ENCODE measurements at places on chromosomes 6 and 20.
A peak's percentile ranks its signal among the peaks of the same experiment; 100 is the strongest.

- H3K27ac ChIP-seq: no peak overlapping the region
- H3K4me1 ChIP-seq: peaks cover 2% of the 10 kb centered on the region
- H3K36me3 ChIP-seq: no peaks in the 10 kb centered on the region
- no peak for DNase-seq
- no peaks in the 10 kb centered on the region for H3K27me3 ChIP-seq
- no peak overlapping the region for H3K4me3 ChIP-seq
Measured at GRCh38 chr20:22368235-22368634, 216.1 kb downstream of the FOXA2 start.

- no peak overlapping the region for H3K4me3 ChIP-seq
- H3K27ac ChIP-seq: no peak overlapping the region
Measured at GRCh38 chr6:28771401-28772267, 152.2 kb downstream of the TRIM27 start.

- no peak overlapping the region for H3K27ac ChIP-seq
- H3K4me1 ChIP-seq: no peaks in the 10 kb centered on the region
- H3K4me3 ChIP-seq: no peak overlapping the region
Measured at GRCh38 chr6:139062932-139063646, 34.5 kb downstream of the ABRACL start.

GRCh38 chr20:258963-259362, 1.4 kb downstream of the DEFB132 start:
- H3K36me3 ChIP-seq: no peaks in the 10 kb centered on the region
- no peaks in the 10 kb centered on the region for H3K27me3 ChIP-seq
- H3K4me1 ChIP-seq: no peaks in the 10 kb centered on the region
- no peak overlapping the region for H3K4me3 ChIP-seq
- H3K27ac ChIP-seq: no peak overlapping the region
- DNase-seq: peak; percentile 39

- no peaks in the 10 kb centered on the region for H3K27me3 ChIP-seq
- no peak overlapping the region for H3K27ac ChIP-seq
- DNase-seq: no peak
- H3K4me1 ChIP-seq: peaks cover 12% of the 10 kb centered on the region
Measured at GRCh38 chr6:35046103-35046502, 95.0 kb downstream of the TCP11 start.

DNA sequence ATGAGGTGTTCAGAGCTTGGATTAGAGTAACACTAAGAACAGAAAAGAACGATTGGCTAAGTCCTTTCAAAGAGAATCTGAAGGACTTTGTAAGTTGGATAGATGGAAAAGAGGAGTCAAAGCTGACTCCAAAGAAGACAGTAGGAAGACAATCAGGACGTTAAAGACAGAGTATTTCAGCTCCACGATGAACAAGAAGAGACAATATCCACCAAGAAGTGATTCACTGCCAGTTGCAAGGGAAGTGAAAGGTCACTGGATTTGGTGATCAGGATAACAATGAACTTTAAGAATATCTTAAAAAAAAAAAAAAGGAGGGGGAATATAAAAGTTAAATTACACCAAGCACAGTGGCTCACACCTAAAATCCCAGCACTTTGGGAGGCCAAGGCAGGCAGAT, 17.9 kb downstream of the REPS1 start:
- no peak overlapping the region for H3K27ac ChIP-seq
- no peaks in the 10 kb centered on the region for H3K36me3 ChIP-seq
- no peaks in the 10 kb centered on the region for H3K27me3 ChIP-seq
- no peak for DNase-seq
- H3K4me3 ChIP-seq: no peak overlapping the region

DNA sequence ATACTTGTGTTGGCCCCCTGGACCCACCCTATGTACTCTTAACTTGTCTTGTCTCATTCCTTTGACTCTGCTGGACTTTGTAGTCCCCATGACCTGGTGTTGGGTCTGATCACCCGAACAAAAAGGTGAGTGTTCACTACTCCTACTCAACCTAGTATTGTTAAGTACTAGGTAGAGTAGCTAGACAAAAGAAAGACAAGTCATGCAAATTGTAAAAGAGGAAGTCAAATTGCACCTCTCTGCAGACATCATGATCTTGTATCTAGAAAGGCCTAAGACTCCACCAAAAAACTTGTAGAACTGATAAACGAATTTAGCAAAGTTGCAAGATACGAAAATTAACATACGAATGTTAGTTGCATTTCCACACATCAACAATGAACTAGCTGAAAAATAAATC, 35.7 kb upstream of the ZNF391 start:
- DNase-seq: no peak
- H3K4me1 ChIP-seq: no peaks in the 10 kb centered on the region

- H3K36me3 ChIP-seq: no peaks in the 10 kb centered on the region
- no peak overlapping the region for H3K4me3 ChIP-seq
- H3K27me3 ChIP-seq: no peaks in the 10 kb centered on the region
- H3K4me1 ChIP-seq: no peaks in the 10 kb centered on the region
Measured at GRCh38 chr6:162699961-162700360, 27.6 kb downstream of the PRKN start.

Measured in natural killer cell (primary cell).